ENCODE measurements at places on chromosomes 16 and 17.

DNA sequence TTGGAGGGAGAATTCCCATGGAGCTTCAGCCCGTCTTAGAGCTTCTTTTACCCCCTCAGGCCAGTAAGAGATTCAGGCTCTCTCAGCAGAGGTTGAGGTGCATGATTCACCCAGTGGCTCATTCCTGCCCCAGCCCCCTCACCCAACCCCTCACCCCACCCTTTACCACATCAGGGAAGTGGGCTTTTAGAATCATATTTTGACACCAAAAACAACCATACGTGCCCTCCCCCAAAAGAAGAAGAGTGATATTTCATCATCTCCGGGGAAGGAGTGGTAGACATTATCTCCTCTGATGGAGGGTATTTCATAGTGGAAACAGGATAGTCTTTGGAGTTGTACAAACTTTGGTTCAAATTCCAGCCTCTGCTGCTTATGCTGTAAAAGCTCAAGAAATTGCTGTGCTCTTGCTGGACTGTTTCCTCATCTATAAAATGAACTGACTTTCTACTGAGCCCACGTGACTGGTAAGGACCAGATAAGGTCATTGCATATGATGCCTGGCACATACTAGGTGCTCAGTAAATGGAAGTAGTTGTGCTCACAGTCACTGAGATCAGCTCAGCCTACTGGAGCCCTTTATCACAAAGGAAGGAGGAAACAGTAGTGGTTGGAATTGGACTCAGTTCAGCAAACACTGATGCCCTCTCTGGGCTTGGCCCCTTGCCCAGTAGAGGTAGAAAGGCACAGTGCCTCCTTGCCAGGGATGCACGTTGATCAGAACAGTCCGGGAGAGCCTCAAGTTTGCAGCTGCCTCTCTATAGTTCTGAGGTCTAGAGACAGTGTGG, 18.3 kb upstream of the CCL5 start:
- DNase-seq, result no peak

- no peak for DNase-seq
These were observed 21.3 kb upstream of the MRPS23 start for GRCh38 chr17:57871155-57871554.

GRCh38 chr17:41547921-41548843, 20.1 kb upstream of the KRT19 start:
- peak; percentile 86 for DNase-seq

GRCh38 chr17:62746941-62747340, 61.2 kb downstream of the MARCHF10 start:
- DNase-seq, result no peak

- DNase-seq, result no peak
These were observed 147.8 kb downstream of the IRF8 start for GRCh38 chr16:86046667-86047270.

GRCh38 chr17:72970797-72971196, 121.7 kb downstream of the SLC39A11 start:
- DNase-seq, result no peak

- no peak for DNase-seq
These were observed 3.9 kb upstream of the EFTUD2 start for GRCh38 chr17:44903012-44903685.

- no peak for DNase-seq
These were observed 5.1 kb downstream of the RAB37 start for GRCh38 chr17:74742153-74742515.

GRCh38 chr16:56013962-56014552, 138.9 kb upstream of the CES5A start:
- no peak for DNase-seq

DNA sequence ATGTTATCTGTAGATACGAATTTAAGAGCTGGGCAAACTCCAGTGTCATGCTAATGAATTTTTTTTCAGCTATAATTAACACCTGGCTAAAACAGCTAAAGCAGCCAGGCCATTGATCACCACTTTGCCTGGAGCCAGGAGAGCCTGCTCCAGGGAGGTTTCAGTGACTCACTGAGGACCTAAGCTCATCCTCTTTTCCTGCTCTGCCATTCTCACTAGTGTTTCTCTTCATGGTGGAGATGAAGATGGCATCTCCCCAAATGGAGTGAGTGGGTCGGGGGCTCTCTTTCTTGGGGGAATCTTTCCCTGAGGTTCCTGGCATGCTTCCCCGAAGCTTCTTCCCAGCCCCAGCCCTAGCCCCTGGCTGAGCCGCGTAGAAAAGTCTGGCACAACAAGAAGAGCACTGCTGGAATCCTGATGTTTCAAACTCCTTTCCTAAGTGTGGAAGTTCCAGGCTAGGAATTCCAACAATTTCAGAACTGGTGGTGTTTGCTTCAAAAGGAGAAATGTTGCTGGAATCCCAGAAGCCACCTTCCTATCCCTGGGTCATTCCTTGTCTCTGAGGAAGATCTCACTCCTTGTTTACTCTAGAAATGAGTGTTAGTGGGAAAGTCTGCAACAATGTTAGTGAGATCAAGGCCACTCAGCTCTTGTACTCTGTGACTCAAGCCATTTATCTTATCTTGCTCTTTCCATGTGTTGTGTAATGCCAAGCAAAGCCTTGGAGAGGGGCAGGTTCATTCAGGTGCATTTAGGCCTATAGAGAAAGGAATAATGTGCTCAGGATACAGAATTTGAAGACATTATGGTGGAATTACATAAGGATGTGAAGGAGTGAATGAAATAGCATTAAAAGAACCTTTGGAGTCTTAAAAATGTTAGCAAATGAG, 26.0 kb upstream of the B4GALNT2 start:
- peak; percentile 38 for DNase-seq

DNA sequence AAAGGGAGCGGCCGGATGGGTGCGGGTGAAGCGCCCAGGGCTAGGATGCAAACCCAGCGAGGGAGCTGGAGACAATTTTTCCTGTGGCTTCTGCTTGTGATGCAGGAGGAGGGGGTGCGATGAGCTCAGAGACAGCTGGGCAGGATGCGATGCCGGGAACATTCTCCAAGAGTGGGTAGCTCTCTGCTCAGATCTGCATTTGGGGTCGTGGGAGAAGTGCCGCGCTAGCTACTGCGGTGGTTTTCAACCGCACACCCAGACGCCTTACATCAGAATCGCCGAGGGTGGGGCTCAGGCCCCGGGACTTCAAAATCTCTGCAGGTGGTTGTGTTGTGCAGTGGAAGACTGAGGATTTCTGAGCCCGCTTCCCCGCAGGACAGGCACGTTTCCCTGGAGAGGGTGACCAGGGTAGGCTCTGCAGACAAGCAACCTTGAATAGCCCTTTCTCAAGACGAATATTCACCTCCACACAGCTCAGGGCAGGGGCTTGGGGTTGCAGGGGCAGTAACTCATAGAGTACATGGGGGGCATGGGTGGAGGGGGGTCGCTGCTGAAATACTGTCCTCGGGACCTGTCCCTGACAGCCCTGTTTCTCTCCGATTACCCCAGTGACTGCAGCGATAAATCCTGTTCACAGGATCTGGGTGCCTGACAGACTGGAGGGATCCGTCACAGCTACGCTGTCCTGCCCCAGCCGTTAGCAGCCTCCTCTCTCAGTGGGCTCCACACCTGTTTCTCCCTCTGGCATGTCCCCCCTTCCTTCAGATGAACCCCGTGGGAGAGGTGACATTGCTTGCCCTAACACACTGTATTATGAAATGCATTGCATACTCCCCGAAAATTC, 63.3 kb downstream of the HAPSTR1 start:
- no peak for DNase-seq

GRCh38 chr16:10812312-10813098, 6.1 kb downstream of the TVP23A start:
- DNase-seq, result no peak

- peak; percentile 92 for DNase-seq
These were observed 8.3 kb downstream of the SOCS3 start for GRCh38 chr17:78351449-78352006.

- no peak for DNase-seq
These were observed 123.4 kb downstream of the ZFHX3 start for GRCh38 chr16:72924537-72924926.

DNA sequence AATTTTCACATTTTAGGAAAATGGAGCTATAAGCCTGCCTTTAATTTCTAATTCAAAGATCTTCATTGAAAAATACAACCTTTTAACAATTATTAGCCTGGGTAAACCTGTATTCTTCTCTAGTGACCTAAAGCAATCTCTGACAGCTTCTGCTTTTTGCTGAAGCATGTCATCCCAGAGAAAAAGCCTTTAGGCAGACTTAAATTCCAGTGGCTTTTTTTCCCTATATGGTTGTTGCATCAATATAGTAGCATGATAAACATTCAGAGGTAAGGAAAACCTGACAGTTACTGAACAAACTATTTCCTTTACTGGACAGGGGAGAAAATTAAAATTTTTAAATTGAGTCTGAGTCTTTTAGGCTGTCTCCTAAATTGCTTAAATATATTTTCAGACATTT, 7.8 kb upstream of the EVI2A start:
- DNase-seq, result no peak

DNA sequence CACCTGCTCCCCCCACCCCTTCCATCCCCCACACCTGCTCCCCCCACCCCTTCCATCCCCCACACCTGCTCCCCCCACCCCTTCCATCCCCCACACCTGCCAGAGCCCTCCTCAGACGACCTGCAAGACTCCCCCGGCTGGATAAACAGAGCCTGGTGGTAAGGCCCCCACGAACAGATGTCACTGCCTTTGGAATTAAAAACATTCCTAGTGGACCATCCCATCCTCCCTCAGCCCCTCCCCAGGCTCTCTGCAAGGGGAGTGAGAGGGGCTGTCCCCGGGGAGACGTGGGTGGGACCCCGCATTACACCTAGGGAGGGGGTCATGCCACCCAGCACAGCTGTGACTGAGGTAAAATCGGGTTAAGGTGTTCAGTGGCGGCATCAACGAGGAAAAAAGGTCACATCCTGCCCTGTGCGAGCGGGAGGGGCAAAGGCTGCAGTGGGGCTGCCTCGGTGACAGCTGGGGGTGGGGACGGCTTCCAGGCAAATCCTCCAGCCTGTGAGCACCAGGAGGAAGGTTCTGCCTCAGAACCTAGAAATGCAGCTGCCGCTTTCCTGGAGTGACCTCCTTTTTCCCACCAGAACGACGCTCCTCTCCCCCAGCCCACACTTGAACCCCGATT, 38.7 kb downstream of the TIMM22 start:
- no peak for DNase-seq

DNA sequence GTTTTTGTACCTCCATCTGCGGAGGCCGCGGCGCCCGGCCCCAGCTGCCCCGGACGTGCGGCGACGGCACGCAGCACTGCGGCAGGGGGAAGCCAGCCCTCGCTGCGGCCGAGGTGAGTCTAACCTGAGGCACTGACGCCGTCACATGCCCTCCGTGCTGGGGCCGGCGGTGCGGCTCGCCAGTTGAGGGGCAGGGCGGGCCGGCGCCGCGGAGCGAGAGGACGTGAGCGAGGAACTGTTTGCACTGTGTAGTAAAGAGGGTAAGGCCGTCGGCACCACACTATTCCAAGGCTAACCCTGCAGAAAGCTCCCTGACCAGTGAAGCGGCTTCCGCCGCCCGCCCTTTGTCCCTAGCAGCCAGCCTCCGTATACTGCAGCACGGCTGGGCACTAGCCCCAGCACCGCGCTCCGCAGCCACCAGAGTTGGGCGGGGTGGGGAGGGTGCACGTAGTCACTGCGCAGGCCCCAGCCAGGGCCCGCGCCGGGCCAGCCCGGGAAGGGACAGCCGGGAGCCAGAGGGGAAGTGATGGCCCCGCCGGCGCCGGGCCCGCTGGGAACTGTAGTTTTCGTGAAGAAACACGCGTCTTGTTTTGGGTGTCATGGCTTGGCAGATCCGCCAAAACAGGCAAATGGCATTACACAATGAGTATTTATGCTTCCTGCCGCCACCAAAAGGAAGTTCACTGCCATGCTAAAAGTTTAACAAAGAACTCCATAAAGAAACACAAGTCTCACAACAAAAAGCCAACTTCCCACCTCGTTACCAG, 580 bp upstream of the KANSL1 start:
- DNase-seq, result peak; percentile 96

DNA sequence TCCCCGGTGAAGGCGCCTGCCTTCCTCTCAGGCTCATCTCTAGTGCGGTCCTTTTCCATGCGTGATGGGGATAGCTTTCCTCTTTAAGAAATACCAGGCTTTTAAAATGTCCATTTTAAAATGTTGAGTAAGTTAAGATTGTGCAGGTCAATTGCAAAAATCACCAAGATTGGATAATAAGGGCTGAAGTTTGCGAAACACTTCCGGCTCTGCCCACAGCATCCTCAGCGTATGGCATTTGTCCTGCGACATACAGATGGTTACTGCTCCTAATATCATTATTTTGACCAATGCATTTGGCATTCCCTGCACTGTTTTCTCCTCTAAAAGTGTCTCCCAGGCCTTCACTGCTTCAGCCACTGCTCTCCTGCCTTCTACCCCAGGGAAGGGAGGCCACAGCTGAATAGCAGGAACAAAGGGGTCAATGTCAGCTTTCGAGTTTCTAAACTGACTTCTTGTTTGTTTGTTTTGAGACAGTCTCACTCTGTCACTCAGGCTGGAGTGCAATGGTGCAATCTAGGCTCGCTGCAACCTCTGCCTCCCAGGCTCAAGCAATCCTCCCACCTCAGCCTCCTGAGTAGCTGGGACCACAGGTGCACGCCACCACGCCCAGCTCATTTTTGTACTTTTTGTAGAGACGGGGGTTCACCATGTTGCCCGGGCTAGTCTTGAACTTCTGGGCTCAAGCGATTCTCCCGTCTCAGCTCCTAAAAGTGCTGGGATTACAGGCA, 91.9 kb downstream of the CRISPLD2 start:
- no peak for DNase-seq

DNA sequence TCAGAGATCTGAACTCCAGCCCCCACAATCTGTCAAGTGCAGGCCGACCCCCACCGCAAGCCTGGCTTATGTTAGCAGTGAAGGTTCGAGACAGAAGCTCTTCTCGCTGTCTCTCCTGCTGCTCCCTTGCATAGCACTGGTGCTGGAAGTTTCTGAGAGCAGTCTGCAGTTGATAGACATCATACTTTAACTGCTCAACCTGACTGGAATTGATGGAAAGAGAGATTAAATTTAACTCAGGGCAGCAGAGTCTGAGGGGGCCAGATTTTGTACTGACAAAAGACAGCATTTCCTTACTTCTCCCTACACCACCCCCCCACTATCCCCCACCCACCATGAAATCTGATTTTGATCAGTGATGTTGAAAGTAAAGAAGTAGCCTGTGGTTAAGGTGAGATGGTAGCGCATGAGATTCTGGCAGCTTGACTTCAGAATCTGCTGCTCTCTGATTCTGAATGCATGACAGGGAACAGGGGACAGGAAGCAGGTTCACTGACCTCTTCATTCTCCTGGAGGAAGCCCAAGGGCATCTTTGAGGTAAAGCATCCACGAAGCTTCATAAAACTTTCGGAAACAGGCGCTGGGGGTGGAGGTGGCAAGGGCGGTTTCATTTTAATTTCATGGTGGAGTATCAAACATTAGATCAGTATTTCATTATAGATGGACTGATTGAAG, 44.3 kb upstream of the TMEM97 start:
- DNase-seq, result peak; percentile 49

- no peak for DNase-seq
These were observed 6.9 kb upstream of the BPTF start for GRCh38 chr17:67818110-67819002.

DNA sequence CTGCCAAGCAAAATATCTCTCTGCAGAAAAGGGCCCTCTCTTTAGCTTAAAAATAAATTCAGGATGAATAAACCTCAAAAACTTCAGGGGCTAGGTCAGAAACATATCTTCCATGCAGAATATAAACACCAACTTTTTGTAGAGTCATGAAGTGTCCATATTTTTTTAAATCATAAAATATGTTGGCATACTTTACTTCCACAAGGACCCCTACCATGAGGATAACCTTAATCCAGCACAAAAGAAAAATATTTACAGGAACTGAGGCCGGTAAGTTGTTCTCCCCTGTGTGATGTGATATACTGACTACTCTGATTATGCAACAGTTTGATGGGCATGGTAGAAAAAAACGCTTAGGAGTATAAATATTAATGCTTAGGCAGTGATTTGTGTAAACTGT, 264.8 kb upstream of the CDH11 start:
- DNase-seq, result no peak

GRCh38 chr17:49570540-49571242, 5.0 kb upstream of the NXPH3 start:
- no peak for DNase-seq

Measured in osteocyte (in vitro differentiated cells).